Kidney capillary endothelial cell (primary cell): ENCODE measurements at places on chromosomes 2 and 18.

- DNase-seq, result no peak
Measured at GRCh38 chr18:66105016-66105415, 354.2 kb downstream of the CDH7 start.

- no peak for DNase-seq
Measured at GRCh38 chr2:152227969-152228592, 52.5 kb upstream of the STAM2 start.

DNA sequence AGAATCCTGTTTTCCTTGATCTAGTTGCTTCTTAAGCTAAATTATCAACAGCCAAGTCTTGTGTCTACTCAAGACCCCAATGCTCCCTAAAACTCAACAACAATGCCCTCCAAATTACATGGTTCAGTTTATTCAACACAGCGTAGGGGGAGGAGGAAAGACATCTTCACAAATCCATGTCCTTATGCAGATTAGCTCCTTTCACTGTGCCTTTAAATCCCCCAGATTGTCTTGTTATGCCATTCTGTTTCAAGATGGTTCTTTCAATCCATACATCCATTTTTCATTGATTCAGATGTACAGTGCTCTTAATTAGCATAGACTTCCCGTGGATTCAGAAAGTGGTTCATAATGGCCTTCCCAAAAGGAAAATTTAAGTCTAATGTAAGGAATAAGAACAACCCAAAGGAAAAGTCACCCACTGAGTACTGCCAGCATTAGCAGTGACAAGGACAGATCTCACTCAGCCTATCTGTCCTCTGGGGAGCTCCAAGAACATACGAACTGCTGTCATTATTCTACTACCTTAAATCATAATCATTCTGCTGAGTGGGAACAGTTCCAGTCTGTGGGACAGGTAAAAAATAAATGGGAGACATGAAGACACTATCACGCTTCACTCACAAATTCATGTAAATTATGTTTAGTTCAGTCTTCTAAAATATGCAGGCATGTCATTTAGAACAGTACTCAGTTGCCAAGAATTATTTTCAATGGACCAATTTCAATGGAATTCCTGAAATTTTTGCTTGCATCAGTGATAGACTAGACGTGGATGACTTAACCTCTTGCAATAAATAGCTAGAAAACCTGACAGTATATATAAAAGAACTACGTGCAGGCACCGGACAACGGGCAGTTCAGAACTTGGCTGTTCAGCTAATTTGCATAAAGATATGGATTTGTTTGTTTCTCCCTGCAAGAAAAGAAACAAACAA, 58.9 kb upstream of the RNU4ATAC start:
- DNase-seq, result no peak

GRCh38 chr2:161971551-161971950, 102.5 kb downstream of the DPP4 start:
- no peak for DNase-seq

DNA sequence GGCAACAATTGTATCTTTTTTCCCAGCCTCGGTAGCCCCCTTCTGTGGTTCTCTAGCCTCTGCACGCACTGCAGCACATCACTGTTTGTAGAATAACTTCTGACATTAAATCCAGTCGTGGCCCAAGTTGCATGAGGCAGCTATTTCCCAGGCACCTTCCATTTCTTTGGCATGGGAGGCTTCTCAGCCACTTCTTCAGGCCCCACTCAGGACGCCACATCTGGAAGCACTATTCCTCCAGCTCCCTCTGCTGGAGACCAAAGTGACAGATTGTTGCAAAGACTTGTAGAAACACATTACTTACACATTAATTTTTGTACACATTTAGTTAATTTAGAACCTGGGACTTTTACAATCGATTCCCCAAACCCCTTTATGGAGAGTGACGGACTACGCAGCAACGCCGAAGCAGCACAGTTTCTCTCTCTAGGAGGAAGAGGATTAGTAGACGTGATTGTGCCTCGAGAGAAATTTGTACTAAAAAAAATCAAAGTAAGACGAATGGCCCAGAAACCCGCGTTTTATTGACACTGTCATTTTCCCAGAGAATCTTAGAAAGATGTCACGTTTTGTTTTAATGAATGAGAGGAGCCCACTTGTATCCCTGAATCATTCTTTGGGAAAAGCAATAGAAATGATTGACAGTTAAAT, 57.8 kb upstream of the RGPD5 start:
- DNase-seq, result peak; percentile 24

DNA sequence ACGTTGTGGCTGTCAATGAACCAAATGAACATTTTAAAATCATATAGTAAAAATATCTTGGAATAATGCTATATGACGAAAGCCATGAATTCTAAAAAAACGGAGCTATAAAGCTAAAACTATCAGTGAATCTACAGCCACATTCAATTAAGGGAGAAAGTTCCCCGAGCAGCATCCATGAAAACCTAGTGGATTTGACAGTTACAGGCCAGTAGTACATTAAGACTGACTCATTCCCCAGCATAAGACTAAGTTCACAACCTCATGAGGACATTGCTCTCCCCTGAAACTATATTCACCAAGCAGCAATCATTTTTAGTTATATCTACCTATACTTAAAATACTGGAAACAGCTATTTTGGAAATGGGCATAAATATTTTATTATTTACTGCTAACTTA, 36.6 kb downstream of the KIDINS220 start:
- no peak for DNase-seq

- no peak for DNase-seq
Measured at GRCh38 chr2:150491430-150491829, 4.0 kb upstream of the RND3 start.

DNA sequence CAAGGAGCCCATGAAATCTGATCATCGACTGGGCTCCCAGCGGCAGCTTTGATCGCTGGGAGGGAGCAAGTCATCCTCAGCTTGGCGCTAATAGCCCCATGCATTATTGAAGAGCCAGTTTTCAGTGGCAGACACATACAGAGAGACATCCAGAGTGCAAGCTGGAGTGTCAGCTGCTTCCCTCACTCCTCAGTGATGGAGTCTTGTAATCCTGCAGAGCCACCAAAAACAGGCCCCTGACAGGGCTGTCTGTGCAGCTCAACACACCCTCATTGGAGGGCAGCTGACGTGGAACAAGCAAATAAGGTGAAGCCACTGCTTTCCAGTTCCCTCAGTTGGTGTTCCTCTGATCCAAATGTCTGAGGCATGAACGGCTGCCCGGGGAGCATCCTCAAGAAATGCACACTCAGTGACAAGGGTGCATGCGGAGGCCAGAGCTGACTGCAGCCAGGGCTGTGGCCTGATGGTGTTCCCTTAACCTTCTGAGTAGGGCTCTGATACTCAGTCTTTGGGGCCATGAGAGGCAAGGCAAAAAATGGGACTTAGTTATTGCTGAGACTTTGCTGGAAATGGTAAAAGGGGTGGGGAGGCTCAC, 97.4 kb downstream of the RHOB start:
- DNase-seq, result no peak

DNA sequence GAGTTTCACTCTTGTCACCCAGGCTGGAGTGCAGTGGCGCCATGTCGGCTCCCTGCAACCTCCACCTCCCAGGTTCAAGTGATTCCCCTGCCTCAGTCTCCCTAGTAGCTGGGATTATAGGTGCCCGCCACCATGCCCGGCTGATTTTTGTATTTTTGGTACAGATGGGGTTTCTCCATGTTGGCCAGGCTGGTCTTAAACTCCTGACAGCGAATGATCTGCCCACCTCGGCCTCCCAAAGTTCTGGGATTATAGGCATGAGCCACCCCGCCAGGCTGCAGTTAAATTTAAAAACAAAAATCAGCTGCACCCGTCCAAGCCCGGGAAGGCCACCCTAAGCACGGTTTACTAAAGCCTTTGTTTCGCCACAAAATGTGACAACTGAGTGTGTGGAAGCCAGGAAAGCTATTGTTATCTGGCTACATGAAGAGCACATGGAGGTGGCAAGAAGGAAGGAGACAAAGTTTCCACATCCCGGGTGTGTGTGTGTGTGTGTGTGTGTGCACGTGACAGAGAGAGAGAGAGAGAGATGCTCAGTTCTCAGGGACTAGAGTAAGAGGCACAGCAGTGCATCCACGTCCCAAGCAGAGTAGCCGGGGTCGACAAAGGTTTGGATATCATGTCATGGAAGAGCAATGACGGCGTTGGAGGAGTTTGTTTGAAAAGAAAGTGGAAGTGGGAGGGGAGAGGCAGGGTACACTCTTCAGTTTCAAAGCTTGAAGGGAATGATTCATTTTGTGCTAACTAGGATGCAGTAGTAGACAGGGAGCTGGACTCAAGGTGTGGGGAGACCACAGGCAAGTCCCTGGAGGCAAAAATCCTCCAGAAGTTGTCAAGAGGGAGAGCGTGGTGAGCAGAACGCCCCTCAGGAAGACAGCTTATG, 20.1 kb downstream of the INPP5D start:
- no peak for DNase-seq

DNA sequence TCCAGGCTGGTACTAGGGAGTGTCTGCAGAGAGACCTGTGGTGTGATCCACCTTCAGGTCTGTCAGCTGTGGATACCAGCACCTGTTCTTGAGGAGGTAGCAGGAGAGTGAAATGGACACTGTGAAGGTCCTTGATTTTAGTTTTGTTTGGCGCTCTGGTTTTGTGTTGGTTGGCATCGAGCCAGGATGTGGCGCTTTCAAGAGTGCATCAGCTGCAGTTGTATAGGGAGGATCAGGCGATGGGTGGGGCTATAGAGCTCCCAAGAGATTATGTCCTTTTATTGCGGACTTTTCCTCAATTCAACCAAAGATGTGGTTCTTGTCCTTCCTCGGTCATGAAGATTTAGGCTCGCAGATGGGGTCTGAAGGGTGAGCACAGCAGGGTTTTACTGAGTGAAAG, 37.5 kb downstream of the SLC39A10 start:
- no peak for DNase-seq

GRCh38 chr2:240419723-240420122, 15.7 kb upstream of the GPC1 start:
- DNase-seq, result no peak

- DNase-seq, result no peak
Measured at GRCh38 chr2:14896330-14897030, 264.0 kb downstream of the LRATD1 start.

GRCh38 chr2:33073018-33073417, 126.3 kb downstream of the LTBP1 start:
- DNase-seq, result no peak

- DNase-seq, result no peak
Measured at GRCh38 chr2:240996834-240997140, 1.6 kb upstream of the SNED1 start.

DNA sequence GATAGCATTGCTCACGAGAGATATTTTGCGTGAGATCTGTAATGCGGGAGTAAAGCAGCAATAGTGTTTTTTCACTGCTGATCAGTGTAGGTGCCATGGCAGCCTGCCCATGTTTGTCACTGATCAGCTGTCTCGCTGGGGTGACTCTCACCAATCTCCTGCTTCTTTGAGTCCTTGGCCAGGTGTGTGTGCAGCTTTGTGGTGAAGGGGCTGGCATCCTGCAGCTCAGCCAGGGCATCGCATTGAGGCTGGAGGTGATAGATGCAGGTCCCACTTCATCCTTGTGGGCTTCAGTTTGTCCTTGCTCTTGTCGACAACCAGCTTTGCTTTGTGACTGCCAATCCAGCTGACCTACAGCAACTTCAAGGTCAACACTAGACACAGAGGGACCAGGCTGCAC, 258.3 kb upstream of the CXCR4 start:
- DNase-seq, result no peak

GRCh38 chr2:239936838-239937581, 88.1 kb downstream of the NDUFA10 start:
- no peak for DNase-seq

DNA sequence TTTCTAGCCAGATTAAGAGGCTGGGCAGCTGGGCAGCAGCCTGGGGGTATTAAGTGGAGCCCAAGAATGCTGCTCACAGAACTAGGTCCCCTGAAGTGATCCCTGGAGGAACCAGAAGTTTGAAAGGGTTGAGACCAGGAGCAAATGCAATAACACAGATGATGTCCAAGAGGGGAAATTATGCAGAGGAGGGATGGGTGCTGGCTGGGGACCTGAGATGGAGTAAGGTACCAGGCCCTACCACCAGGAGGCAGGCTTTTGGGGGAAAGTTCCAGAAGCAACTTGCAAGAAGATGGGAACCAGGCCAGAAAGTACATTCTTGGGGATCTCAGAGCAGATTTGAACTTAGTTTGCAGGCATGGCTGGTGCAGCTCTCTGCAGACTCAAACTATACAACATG, 175.1 kb downstream of the NCK2 start:
- DNase-seq, result no peak

DNA sequence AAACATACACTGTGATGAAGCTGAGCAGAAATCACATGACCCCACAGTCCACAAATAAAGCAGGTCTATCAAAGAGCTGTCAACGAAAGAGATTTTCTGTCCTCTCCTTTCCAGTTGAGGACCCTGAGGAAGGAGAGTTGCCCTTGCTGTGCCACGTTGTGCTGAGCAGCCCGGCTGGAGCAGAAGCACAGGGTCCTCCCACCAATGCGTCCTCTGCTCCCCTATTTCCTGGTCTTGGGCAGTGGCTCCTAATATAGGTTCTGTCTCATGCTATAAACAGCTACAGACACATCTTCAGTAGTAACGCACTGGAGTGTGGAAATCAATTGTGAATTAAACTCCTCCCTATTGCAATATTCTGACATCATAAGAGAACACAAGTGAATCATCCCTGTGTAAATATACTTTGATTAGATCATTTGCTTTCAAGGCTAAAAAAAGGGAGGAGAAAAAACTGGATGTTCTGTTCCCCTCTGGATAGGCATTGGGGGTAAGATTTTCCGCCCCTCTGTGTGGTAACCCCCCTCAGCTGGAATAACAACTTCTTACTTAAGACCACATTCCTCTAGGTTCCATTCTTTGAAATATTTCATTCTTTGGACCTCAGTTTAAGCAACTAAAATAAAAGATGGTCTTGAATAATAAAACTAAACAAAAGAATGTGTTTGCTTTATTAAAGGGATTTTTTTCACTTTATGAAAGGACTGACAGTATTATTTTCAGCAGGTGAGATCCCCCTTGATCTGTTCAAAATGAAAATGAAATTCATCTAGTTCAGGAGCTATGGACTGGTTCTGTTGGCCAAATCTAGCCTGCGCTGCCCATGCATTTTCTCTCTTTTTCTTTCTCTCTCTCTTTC, 8.3 kb upstream of the RHOB start:
- DNase-seq, result no peak
